ENCODE measurements at places on chromosomes 6 and 20.
A peak's percentile ranks its signal among the peaks of the same experiment; 100 is the strongest.

GRCh38 chr6:158649289-158650143, at the start of gene SYTL3:
Gene SYTL3 (plus strand): TSS chr6:158650054. CDS start chr6:158663269, 13,215 bp downstream.
- DNase-seq, result no peak

- no peak for DNase-seq
Observed at GRCh38 chr6:88263591-88263990, 97.4 kb upstream of the CNR1 start.

GRCh38 chr6:74093361-74093760, 397.4 kb downstream of the CD109 start:
- no peak for DNase-seq

DNA sequence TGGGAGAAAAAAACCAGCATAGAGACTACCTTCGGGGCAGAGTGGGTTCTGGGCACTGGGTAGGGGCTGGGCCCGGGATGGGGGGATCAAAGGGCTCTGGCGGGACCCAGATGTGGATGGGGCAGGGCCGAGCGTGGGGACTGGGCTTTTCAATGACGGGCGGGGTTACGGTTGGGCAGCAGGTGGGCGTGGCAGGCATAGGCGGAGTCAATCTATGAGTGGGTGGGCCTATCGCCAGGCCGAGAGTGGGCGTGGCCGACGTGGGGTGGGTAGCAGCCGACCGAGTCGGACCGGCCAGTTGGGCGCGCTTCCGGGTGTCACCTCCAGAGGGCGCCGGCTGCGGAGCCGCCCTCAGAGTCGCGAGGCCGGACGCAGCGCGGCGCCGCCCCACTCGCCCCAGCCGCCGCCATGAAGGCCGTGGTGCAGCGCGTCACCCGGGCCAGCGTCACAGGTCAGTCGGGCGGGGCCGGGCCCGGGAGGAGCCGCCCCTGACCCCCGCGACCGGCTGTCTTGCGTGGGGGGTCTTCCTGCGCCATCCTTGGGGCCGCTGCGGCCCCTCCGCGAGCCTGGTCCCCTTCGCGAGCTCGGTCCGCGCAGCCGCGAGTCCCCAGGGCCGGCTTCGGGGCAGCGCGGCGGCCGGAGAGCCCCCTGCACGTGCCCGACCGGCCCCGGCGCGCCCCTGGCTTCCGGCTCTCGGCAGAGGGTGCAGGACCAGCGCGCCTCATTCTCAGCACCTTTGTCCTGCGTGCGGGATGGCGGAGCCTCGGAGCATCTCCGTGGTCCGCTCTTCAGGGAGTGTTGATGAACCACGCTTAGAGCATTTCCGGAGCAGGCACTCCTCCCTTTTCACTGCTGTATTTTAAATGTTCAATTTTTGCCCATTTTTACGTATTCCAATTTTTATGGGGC, at the start of gene DTD1:
Gene DTD1 (plus strand): TSS at position 390 of the 909 bp plus-strand sequence. CDS start 19 bp downstream, at position 409.
- peak; percentile 96 for DNase-seq

GRCh38 chr6:169266261-169266660, 12.6 kb upstream of the THBS2 start:
- no peak for DNase-seq

GRCh38 chr6:22433745-22434144, 135.6 kb upstream of the HDGFL1 start:
- DNase-seq, result no peak

GRCh38 chr6:21792177-21792576, 198.6 kb downstream of the SOX4 start:
- no peak for DNase-seq

- DNase-seq, result no peak
Observed at GRCh38 chr20:1912646-1913045, 17.4 kb downstream of the SIRPA start.

DNA sequence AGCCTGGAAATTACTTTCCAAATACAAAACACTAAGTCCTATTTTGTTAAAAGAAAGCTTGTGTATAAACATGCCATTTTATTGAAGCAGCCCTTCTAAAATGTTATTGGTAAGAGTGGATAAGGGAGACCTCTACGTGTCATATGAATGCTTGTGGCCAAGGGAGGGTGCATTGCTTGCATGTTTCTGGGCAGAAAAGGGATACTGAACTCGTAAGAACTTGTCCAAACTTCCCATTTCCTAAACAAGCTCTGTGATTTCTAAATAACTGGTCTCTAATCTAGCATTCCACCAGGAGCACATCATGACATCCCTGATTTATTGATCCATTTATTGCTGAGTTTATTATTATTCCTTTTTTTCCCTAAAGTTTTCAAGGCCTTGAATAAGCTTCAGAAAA, 474.1 kb downstream of the CD109 start:
- DNase-seq, result no peak

DNA sequence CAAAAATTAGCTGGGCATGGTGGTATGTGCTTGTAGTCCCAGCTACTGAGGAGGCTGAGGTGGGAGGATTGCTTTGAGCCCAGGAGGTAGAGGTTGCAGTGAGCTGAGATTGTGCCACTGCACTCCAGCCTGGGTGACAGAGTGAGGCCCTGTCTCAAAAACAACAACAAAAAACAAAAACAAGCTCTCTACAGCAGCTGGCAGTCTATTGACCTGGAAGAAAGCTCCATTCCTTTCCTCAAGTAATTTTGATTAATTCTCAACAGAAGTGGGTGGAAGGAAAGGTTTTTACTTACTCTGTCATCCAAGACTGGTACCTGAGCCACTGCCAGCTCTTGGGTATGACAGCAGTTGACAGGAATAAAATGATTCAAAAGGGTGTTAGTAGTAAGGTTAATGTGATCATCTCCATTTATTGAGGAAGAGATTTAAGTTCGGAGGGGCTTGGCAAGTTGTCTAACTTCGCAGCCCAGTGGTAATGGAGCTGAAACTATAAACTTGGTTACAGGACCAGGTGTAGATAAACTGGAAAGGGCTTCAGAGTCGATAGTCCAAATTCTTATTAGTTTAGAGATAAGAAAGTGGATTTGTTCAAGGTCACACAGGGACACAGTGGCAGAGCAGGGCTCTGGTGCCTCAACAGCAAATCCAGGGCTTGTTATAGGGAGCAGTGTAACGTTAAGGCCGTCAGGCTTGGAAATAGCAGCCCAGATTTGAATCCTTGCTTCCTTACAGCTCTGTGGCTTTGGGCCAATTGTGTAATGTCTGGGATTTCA, 14.8 kb downstream of the SRSF3 start:
- no peak for DNase-seq

- no peak for DNase-seq
Observed at GRCh38 chr6:170224694-170225660, 65.9 kb downstream of the DLL1 start.

- no peak for DNase-seq
Observed at GRCh38 chr6:152240436-152240835, 396.7 kb downstream of the SYNE1 start.

DNA sequence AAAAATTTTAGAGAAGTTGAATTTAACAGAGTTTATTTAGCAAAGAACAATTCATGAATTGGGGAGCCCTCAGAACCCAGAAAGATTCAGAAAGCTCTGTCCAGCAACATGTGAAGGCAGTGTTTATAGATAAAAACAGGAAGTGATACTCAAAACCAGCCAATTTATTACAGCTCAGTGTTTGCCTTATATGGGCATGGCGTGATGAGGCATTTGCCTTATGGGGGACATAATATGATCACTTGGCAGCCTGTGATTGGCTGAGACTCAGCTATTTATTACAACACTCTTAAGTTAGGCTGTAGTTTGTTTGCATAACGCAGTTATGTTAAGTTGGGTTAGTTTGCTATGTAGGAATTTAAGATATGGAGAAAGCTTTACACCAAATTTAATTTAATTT, 11.5 kb downstream of the HLA-DPA1 start:
- no peak for DNase-seq

DNA sequence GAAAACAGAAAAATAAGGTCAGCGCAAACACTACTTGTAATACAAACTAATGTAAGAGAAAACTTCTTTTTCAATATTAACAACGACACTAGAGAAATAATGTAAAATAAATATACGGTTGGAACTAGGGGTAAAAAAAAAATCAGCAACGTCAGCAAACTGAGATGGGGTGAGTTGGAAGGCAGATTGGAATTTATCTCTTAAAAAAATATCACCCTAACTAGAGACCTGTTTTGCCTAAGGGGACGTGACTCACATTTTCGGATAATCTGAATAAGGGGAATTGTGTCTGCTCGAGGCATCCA, 705 bp upstream of the UTRN start:
- DNase-seq, result no peak

DNA sequence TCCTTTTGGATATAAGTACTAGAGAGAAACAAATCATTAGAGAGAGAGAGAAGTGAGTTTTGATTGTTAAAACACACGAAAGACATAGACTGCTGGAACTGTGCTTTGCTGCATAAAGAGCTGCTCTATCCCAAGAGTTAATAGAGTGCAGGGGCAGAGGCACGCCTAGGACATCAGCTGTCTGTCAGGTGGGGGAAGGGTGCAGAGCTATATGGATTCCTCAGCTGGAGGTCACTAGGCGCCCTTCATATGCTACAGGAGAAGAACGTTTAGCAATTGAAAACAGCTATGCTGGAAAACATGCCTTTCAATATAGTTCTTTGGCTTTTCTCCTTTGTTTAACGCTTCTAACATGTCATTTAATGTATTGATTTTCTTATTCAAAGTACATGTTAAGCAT, 169.0 kb upstream of the MCHR2 start:
- no peak for DNase-seq

GRCh38 chr20:24948939-24949679, at the start of gene CST7:
Gene CST7 (plus strand): TSS chr20:24949269. CDS start chr20:24949506, 237 bp downstream.
- peak; percentile 88 for DNase-seq

DNA sequence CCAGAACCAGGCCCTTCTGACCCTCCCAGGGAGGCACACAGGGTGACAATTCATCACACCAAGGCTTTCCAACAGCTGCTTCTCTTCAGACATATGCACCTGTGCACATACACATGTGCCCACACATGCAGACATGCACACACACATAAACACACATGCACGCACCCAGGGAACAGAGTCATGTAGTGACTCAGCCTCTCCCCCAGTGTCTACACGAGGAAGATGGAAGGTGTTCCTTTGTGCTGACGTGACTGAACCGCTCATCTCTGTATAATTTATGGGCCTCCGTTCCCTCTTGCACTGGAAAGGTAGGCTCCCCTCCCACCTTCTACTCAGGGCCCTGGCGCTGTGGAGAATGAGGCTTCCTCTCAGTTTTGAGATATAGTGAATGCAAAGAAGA, 23.8 kb upstream of the PLEKHG1 start:
- DNase-seq, result no peak

DNA sequence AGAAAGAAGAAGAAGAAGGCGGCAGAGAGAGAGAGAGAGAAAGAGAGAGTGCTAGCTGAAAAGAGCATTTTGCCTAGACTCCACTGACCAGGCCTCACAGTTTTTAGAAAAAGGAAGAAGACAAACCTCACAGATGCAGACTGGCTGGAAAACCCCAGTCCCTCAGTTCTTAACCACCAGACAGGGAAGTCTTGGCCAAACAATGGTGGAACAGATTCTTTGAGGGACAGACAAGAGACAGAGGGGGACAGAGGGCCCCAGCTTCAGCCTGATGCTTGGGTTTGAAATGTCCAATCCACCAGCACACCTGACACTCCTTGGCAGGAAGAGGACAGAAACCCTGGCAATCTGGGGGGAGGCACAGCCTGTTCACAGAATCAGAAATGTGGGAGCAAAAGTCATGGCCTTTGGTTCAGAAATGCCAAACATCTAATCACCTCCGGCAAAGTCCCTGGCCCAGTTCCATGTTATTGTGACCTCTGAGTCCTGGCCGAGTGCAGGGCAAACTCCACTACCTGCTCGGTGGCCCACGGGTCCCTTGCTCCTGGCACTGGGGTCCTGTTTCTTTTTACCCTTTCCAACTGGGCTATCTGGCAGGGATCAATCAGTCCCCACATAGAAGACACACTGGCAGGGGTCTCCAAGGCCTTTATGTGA, 235.2 kb downstream of the LY86 start:
- DNase-seq, result no peak

GRCh38 chr20:58695895-58696375, 3.3 kb downstream of the NPEPL1 start:
- no peak for DNase-seq

DNA sequence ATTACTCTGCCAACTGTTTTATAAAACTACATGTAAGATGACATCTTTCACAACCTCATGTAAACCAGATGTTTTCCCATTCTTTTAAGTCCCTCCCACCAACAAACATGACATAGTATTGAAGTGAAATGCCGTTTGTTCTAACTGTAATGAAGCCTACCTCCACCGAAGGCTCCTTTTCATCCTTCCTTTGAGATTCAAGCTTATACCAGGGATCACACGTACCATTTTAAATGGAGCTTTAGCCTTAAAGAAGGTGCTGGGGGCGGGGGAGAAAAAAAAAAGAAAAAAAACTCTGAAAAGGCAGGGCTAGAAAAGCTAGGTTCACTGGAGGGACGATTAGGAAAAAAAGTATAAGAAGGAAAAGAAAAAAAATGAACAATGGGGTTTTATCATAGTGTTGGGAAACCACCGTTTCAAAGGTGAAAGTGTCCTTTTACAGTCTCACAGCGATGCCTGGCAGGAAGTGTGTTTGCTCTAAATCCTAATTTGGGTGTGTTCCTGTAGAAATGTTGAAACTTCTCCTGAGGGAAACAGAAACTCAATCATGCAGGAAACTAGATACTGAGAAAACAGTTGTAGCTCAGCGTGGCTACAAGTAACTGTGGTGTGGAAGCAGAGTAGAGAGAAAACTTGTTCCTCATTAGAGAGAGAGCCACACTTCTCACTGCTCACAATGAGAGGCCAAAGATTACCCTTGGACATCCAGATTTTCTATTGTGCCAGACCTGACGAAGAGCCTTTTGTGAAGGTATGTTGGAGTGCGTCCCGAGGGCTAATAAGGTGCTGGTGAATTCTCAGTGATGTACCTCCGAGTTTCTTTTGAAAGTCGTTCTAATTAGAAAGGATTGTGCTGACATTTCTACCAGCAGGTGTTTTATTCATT, 37.6 kb upstream of the HINT3 start:
- peak; percentile 58 for DNase-seq

- DNase-seq, result no peak
Observed at GRCh38 chr20:62704341-62704948, 4.2 kb upstream of the NTSR1 start.

GRCh38 chr6:168641446-168641845, 200.5 kb downstream of the SMOC2 start:
- DNase-seq, result no peak

DNA sequence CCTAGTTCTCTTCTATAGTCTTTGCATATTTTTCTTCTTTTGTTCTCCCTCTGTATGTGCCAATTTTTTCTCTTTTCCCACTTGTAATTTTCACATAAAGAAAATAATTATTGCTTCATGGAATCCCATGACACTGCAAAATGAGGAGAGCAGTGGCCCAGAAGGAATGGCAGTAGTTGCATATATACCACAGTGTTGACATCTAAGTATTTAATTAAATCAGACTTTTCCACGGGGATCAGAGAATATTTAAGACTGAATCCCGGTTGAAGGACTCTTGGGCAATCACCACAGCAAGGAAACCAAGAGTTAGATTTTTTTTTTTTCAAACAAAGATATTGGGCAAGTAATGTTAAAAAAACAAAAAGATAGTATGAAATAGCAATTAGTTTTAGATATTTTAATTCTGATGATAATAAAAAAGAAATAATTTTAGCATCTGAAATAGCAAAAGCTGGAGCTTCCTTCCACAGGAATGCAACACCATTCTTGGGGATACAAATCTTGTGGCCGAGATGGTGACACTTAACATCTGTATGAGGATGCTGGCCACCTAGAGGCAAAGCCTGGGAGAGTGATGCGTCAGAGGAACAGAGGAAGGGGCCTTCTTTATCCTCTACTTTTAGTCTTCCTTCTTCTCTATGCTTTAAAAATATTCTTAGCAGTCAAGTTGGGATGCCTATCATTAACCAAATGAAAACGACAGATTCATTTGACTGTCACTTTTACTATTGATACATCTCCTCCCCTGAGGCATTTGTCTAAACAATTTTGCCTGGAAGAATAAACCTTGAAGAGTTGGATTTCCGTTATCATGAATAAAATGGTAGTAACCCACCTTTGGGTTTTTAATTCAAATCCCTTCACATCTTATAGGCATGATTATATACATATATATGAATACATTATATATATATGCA, 356.2 kb downstream of the GJA1 start:
- no peak for DNase-seq
